ENCODE measurements at places on chromosomes 12 and 14.

GRCh38 chr12:54983536-54984101, 943 bp downstream of the TESPA1 start:
- no peak for DNase-seq

- no peak for DNase-seq
Observed at GRCh38 chr12:32377344-32378055, 21.9 kb upstream of the FGD4 start.

DNA sequence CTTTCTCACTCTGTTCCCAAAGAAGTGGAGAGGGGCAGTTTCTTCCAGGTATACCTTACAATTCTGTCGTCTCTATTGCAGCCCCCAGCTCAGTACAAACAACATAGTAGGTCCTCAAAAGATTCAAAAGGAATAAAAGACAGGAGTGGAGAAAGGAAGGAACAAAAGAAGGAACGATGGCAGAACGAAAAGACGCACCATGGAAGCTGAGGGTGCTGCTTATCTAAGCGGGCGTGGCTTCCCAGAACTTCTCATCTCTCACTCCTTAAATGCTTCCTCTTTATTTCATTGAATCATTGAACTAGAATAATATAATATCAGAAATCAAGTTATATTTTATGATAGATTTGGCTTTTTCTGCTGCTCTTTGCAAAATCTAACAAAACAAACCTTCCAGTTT, 13.7 kb upstream of the LTA4H start:
- DNase-seq: no peak

DNA sequence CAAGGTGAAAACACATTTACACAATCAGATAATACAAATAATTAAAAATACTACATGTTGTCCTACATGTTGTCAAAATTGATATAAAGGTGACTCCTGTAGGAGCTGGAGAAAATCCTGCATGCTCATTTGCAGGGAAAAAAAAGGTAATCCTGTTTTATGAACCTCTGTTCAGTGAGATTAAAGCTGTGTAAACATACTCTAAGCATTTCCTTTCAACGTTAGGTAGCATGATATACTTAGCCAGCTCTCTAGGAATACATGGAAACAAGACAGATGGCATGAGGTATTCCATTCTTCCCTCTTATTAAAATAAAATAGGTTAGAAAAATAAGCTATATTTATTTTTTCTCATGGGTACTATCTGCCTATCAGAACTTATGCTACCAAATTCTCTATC, 635.7 kb upstream of the FLRT2 start:
- no peak for DNase-seq

DNA sequence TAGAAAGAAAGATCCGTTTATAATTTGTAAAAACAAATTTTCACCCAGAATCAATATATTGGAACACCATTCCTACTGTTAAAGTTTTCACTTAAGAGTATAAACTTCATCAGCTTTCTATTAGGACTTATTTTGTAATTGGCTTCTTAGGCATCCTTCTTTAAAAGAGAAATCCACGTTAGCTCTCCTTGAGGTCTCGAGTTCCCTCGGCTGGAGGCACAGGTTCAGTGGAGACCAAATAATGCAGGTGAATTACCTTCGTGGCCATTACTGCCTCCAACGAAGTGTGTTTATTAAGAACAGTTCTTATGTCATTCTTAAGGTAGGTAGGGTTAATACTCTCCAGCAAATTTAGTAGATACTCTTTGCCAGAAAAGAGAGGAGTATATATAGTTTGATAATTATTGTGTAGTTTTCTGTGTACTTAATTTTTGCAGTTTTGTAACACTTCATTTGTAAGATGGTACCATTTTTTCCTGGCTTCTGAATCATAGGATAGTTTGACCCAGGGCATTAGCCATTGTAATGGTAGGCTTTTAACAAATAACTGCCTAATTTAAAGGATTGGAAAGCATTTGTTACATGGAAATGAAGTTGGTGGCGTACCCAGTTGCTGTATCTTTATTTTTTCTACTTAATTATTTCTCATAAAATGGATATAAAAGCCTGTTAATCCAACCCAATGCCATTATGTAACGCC, 2.2 kb downstream of the CALM1 start:
- no peak for DNase-seq

- no peak for DNase-seq
Observed at GRCh38 chr12:2238111-2238510, 185.3 kb downstream of the CACNA1C start.

DNA sequence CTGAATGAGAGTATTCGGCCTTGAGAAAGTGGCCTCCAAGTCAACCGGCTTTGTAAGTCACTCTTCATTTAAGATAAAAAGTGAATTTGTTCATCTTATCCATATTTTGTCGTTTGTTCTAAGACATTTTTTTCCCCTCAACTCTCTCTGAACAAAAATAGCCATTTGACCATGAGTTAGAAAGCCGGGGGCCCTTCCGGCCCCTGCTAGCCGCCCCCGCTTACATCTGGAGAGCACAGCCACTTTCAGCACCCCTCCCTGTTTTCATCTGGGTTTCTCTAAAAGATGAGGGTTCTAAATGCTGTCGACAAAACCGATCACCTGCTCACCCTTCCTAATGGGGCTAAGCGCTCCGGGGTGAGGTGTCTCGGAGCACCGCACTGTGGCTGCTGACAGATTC, 30.7 kb upstream of the DLK1 start:
- DNase-seq: no peak

DNA sequence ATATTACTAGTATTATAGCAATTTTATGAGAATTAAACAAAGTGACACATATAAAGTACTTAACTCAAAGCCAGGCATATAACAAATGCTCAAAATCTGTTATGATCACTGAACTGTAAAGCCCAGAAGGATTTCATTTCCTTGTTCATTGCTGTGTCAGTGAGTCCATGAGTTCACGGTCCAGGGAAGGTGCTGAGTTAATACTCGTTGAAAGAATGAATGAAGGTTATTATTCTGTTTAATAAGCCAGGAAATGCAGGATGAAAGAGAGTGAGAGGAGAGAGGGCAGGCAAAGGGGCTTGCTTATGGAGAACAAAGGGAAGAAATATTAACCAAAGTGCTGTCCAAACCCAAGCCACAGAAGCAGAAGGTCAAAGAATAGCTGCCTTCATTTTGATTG, 40.2 kb upstream of the NT5DC3 start:
- no peak for DNase-seq

DNA sequence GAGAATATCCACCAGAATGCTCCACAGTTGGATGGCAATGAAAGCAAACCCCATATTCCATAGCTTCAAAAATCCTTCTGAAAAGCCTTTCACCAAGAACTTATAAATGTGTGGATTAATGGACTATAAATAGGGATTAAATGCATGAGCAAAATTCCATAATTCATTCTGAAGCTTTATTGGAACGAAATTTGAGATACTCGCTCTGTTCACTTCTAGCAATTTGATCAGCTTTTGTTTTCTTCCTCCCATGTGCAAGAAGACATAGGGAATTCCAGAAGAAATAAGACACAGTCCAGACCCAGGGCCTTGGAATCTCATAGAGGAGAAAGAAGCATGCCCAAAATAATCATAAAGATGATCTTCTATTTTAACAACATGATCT, 285.9 kb upstream of the TMPO start:
- DNase-seq: no peak

DNA sequence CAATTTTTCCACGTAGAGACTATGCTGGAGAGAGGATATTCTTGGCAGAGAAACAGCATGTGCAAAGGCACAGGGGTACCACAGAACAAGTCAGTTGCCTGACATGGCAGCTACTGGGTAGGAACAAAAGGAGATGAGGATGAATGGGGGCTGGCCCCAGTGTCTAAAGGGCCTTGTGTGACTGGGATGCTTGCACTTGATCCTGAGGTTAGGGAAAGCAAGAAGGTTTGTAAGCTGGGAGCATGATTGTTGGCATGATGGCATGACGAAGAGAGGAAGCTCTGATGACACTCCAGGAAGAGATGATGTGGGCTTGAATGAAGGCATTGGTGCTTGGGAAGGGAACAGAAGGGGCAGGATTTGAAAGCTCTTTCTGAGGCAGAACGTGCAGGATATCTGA, 139.1 kb downstream of the ZFP36L1 start:
- DNase-seq: peak; percentile 25

DNA sequence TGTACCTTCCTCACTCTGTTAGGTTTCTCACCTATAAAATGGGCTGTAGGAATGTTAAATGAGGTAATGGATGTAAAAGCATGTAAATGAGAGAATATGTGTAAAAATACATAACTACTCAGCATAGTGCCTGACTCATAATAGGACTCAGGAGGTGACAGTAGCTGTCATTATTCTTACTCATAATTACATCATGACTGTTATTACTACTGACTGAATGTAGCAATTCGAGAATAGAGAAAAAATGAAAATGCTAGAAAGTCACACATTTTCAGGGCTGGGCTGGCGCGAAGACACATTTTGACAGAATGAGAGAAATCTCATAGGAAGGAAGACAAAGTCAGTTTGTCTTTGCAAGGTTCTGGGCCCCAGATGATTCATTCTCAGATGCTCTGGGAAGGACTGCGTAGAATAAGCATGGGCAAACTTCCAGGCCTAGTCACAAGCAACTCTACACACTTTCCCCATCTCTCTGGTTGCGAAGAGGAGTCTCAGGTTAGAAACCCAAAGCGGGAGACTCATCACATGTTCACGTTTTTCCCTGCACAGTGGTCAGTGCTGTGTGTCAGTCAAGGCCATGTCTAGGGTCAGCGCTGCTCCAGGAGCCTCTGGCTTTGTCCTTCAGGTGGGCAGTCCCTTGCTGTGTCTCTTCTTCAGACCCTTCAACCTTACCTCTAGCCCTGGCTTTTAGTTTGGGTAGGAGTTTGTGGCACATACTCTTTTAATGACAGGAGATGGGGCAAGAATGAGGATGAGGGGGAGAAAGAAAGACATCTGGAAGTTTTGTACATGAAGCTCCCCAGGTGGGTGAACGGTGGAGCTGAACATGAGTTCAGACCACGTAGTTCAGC, 8.4 kb downstream of the GPRC5A start:
- DNase-seq: peak; percentile 61

DNA sequence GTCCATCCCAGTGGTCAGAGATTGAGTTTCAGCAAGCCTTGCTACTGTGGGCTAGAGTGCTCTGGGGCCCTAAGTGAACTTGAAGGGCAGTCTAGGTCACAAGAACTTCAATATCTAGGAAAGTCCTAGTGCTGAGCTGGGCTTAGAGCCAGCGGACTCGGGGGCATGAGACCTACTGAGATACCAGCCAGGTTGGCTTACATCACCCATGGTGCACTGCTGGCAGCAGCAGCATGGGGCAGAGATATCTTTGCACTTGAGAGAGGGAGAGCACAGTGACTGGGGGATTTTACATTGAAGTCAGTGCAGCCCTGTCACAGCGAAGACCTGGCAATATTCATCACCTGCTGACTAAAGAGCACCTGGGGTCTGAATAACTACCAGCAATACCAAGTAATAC, 158.3 kb upstream of the PRKD1 start:
- DNase-seq: no peak

DNA sequence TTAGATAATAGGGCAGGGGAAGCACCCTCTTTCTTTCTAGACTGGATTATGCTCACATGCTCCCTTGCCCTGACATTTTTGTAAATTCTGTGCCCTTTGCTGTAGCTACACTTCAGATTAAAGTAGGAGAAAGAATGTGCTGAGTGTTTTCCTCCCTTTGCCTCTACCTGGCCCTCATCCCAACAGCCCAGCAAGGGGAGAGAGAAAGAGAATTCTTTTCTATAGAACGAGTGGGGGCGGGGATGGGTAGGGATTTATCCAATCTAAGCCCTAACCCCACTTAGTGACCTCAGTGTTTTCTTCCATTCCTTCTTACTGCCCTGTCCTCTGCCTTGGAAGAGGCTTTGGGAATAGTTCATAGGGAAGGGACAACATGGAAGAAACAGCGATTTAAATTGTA, 13.5 kb downstream of the GPR84 start:
- no peak for DNase-seq

DNA sequence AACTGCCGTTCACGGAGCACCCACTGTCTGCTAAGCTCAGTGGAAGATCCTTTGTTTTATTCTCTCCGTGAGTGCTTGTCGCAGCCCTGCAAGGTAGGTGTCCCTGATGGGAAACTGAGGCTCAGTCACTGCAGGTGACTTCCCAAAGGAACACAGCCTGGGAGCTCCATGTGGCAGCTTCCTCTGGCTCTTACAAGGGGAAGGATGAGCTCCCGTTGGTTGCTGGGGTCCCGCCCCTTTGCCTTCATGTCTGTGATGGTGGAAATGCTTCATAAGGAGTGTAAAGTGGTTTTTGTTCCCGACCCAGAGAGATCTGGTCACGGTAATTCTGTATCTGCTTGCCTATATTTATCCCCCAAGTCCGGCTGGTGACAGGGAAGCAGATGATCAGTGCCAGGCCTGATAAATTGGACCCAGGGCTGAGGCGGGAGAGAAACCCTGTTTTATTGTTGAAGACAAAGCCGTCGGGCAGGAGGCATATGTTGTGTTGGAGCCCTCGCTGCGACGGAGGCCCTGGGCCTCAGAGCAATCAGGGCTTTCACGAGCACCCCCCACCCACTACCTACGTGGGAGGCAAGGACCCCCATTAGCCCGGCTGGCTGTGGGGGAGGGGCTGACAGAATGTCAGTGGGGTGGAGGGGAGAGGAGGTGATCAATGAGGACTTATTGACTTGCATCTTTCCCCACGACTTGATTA, 91.9 kb downstream of the KIF26A start:
- no peak for DNase-seq

DNA sequence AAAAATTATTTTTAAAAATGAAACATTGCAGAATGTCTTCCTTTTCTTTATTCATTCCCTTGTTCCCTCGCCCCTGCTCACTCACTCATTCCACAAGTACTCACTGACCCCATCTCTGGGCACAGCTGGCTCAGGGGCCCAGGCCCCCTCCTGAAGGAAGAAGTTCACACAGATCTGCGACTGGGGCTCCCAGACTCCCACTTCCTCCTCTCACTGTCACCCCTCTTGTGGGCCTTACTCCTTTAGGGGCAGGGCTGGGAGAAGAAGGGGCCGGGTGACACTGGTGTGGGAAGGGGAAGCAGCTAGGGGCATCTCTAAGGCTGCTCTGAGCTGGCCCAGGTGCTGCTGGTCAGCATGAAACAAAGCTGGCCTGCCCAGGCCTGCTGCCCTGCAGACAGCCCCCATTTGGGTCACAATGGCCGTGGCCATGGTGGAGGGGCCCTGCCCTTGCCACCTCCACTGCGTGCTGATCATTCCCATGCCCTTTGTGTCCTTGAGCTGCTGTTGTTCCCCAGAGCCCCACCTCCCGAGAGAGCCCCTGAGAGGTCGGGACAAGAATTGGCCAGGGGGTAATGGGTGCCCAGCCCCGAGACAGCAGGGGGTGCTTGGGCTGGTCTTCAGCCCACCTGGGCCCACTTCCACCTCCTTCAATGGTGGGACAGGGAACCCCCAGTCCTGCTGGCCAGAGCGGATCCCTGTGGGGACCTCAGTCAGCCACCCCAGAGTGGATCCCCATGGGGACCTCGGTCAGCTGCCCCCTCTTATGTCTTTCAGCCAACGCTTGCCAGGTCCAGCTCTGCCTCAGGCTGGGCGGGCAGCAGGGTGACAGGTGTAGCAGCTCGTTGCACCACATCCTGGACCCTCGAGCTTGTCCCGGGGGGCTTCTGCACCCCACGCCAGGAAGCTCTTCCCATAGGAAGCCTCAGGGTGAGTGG, 212.4 kb upstream of the C14orf180 start:
- no peak for DNase-seq
